Activated CD8-positive, alpha-beta memory T cell treated with anti-CD3 and anti-CD28 coated beads for 1 hour (primary cell): ENCODE measurements at places on chromosomes 1 and 21.

DNA sequence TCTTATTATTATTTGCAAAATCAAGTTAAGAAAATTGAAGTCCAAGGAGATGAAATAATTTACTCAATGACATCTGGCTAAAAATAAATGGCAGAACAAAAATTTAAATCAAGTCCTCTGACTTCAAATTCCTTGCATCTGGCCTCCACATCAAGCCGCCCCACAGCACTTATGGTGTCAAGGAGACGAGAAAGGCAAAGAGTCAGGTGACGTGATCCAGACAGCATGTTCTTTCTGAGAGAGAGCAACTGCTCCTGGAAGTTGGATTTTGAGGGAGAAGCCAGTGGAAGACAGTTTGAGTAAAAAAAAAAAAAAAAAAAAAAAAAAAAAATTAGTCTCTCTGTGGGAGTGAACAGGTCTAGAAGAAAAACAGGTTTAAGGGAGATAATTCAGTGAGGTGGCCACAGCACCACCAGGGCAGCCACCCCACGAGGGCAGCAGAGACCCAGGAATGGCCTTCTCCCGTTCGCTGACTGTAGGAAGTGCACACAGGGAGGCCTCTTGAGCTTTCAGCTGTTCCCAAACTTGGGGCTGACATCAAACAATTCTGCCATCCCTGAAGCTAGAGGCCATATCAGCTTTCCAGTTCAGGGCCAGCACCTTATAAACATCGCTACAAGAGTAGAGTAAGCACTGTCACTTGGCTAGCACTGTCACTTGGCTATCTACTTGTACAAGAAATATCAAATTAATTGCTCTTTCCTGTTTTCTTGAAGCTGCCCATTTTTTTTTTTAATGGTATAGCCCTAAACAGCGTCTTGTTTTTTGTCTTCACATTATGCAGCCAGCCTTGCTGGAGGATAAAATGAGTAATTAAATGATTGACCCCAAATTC lies 7.8 kb downstream of the C1orf162 start:
- peak; percentile 41 for DNase-seq

DNA sequence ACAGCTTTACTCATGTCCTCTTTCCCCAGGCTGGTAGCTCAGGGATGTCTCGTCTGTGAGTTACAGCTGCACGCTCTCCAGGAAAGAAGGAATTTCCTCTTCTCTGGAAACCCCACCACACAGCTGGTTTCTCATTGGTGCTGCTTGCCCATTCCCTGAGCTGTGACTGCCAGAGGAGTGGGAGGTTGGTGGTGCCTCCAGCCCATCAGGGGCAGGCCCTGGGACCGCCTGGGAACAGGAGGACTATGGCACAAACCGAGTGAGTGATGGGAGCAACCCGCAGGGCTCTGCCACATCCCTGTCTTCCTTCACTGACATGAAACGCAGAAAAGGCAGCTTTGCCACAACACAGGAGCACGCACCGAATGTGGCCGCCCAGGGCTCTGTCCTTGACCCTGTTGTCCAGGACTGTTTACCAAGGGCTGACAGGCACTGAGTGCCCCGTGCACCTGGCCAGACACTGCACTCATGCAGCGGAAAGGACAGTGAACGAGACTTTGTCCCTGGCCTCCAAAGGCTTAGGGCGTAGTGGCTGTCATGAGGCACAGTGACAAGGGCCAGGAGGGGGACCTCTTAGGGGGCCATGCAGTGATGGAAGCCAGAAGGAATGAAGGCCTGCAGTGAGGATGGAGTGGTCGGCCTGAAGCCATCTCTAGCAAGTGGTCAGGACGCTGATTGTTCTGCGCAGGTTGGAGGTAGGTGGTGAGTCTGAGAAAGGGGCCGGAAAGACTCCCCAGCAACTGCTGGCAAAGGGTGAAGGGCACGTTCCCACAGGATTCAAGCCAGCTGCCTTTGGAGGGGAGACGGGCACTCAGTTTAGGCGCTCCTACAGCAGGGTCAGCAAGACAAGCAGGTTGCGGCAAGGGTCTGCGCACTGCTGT lies 1.7 kb upstream of the CCNL2 start:
- DNase-seq, result no peak

DNA sequence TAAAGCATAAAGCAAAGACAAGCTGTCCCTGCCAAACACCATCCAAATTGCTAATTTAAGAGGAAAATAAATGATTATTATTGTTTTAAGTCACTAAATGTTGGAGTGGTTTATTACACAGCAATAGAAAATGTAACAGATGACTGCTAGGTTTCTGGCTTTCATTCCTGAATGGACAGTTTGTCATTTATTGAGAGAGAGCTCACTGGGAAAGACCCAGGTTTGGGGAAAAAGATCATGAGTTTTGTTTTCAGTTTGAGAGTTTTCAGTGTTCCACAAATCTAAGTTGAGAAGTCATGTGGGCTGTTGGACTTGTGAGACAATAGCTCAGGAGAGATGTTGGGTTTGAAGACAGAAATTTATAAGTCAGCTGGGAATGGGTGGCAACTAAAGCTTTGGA lies 5.4 kb downstream of the GPA33 start:
- no peak for DNase-seq

GRCh38 chr1:223334156-223334555 lies 29.8 kb downstream of the SUSD4 start:
- no peak for DNase-seq

- no peak for DNase-seq
Observed at GRCh38 chr1:172970186-172970585, 80.6 kb downstream of the TNFSF18 start.

GRCh38 chr1:107430540-107431228 lies 289.8 kb downstream of the NTNG1 start:
- DNase-seq, result no peak

GRCh38 chr1:27496604-27497155 lies 6.7 kb upstream of the WASF2 start:
- DNase-seq, result no peak

DNA sequence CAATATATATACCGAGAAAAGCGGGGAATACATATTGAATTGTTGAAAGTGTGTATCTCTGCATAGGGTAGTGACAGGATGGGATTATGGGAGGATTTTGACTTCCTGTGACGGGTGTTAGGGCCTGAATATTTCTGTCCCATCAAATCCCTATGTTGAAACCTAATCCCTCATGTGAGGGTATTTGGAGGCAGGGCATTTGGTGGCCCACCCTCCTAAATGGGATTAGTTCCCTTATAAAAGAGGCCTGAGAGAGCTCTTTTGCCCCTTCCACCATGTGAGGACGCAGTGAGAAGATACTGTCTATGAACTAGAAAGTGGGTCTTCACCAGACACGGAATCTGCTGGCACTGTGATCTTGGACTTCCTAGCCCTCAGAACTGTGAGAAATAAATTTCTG lies 137.3 kb downstream of the ZSCAN20 start:
- DNase-seq, result no peak

DNA sequence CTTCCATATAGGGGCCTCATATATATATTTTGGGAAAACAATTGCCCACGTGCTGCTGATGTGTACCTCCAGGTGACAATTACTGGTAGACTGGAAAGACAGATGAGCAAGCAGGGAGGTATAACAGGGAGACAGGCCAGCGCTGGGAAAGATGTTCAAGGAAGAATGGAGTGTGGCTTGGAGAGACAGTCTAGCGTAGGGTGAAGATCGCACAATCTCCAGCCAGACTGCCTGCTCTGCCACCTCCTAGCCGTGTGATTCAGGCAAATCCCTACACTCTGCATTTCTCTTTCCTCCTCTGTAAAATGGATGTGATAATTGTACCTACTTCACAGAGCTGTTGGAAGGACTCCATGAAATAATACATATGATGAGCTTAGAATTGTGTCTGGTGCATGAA lies 66.1 kb downstream of the TMCO4 start:
- DNase-seq, result no peak

- DNase-seq, result no peak
Observed at GRCh38 chr1:116476321-116476720, 94.5 kb downstream of the CD58 start.

- no peak for DNase-seq
Observed at GRCh38 chr1:173506437-173506836, 29.3 kb downstream of the PRDX6 start.

DNA sequence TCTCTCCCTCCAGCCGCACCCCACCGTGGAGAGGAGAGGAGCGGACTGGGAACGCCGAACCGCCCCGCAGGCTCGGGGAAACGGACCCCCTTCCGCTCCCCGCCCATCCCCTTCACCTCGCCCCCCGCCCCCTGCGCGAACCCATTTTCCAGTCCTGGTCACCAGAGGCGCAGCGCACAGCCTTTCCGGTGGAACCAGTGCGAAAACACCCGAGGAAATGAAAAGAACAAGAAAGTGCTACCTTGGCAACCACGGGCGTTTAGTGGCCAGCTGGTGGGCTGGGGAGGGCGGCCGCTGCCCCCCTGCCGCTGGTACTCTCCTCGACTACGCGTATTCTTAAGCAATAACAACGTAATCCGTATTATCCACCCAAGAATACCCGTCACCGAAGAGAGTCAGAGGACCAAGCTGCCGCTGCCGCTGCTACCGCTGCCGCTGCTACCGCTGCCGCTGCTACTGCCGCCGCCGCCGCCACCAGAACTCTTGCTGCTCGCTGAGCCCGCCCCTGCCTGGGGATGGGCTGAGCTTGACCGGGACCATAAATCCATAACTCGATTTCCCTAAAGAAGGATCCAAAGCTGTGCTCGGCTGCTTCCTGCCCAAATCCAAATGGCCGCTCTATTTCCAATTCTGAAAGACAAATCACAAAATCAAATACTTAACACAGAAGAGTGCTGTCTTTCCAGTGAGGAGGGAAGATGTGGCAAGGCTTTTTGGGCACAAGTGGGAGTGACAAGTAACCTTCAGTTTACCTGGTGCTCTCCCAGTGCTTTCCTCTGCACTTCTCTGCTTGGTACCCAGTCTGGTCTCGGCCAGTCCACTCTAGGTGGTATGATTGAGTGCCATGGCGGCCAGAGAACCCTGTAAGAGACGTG lies 125.2 kb upstream of the DPYD start:
- DNase-seq, result no peak

- no peak for DNase-seq
Observed at GRCh38 chr1:39782103-39782502, 6.6 kb downstream of the BMP8B start.

- no peak for DNase-seq
Observed at GRCh38 chr21:34859976-34860653, 189.0 kb downstream of the RUNX1 start.

GRCh38 chr21:29231756-29232529 lies 66.8 kb upstream of the BACH1 start:
- DNase-seq, result no peak

- no peak for DNase-seq
Observed at GRCh38 chr1:204345438-204345841, 14.3 kb downstream of the PLEKHA6 start.

DNA sequence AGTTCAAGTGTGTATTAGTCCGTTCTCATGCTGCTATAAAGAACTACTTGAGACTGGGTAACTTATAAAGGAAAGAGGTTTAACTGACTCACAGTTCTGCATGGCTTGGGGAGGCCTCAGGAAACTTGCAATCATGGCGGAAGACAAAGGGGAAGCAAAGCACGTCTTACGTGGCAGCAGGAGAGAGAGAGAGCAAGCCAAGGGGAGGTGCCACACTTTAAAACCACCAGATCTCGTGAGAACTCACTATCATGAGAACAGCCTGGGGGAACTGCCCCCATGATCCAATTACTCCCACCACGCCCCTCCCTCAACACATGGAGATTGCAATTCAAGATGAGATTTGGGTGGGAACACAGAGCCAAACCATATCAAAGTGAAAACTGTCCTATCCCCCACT lies 4.1 kb upstream of the MIS18A start:
- no peak for DNase-seq

DNA sequence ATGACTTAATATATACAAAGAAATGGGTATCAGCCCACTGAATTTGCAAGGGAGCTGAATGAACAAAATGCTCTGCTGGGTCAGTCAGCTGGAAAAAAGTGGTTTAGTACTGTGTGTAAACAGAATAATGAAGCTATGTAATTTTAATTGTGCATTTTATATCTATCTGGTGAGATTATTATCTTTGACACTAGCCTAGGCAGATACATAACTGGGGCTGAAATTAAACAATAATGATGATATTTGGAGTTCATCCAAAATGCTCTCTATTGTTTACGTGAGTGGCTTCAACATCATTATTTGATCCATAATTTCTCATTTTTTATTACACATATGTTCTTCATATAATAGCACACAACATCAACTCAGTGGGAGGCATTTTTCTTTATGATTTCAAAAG lies 208.5 kb upstream of the SNX7 start:
- DNase-seq, result no peak

DNA sequence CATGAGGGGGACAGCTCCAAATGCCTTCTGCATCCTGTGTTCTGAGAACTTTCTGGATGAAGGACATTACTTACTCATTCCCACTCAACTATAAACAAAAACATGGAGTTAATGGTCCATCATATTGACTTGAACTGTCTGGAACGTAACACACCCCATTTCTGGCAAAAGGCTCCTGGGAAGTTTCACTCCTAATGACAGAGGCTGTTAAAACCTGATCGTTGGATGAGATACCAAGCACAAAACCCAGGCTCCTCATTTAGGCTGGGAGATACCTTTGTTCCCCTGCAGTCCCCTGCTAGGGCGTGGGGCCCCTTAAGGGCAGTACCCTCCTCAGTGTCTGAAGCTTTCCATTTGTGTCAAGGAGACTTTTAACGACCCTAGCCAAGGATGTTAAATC lies 78.9 kb downstream of the RHOU start:
- DNase-seq, result no peak

- no peak for DNase-seq
Observed at GRCh38 chr1:81053826-81054225, 746.9 kb upstream of the ADGRL2 start.

GRCh38 chr1:9449110-9449627 lies 90.1 kb upstream of the SLC25A33 start:
- DNase-seq, result no peak

DNA sequence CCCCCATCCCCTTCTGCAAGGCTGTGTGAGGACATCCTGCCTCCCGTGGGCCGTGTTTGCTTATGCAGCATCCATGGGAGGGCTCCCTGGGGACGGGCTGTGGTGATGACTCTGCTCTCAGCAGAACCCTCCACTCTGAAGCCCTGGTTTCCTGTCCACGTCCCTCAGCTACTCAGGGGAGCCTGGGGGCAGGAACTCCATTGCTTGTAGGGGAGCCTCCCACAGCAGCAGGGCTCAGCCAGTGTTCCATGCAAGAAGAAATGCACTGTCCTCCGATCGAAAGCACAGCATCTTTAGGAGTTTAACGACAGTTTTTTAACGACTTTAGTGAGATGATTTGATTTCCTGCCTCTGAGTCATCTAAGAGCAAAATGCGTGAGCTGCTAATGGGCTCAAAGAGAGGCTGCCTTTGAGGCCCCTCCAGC lies 8.3 kb upstream of the KCNAB2 start:
- no peak for DNase-seq
